ENCODE measurements at places on chromosomes 5 and 9.
A peak's percentile ranks its signal among the peaks of the same experiment; 100 is the strongest.

- DNase-seq, result no peak
Observed at GRCh38 chr9:131776473-131776872, 36.6 kb upstream of the RAPGEF1 start.

DNA sequence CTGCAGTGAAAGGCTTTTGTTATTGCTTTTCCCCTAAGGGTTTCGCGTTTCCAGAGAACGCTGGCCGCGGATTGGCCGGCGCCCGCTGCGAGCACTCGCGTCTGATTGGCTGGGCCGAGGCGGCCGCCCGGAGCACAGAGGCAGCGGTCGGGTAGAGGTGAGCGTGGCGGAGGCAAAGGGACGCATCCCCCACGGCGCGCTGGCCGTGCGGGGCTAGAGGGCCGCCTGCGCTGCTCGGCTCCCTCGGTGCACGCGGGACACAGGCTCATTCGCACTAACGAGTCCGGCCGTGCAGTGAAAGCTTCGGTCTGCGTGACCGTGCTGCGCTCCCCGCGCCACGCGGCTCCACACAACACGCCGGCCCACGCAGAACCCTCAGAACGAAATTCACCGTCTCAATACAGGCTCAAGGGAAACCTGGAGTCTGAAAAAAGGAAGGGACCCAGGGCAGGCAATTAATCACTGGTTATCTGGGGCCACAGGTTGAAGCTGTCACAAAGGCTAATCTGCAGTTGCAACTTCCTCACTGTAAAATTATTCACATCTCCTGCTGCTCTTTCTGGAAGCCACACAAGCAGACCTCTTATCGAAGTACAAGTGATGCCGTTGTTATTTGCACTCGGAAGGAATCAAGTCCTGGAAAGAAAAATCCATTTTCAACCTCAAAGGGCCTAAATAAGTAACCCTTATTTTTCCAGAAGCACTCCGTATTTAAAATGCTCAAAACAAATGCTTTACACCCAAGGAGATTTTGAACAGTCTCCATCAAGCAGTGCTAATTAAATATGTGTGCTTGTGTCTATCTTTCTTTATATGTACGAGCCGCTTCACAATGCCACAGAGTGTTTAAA is 94.6 kb downstream of the ZNF608 start:
- DNase-seq, result peak; percentile 76

DNA sequence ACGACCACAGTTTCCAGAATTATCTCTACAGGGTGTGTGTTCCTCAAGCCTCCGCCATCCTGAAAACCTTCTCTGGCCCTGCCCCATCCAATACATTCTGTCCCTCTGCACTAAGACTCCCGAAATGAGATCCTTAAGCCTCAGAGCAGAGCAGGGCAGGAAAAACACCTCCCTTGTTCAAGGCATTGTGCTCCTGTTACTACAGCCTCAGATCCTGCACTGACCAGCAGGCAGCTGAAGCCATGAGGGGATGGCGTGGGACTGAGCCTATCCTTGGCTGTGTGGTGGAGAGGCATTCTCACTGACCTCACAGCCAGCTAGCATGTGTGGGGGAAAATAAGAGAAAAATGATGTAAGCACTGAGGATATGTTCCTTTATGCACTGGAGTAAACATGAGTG is 106.7 kb upstream of the PHYKPL start:
- no peak for DNase-seq

DNA sequence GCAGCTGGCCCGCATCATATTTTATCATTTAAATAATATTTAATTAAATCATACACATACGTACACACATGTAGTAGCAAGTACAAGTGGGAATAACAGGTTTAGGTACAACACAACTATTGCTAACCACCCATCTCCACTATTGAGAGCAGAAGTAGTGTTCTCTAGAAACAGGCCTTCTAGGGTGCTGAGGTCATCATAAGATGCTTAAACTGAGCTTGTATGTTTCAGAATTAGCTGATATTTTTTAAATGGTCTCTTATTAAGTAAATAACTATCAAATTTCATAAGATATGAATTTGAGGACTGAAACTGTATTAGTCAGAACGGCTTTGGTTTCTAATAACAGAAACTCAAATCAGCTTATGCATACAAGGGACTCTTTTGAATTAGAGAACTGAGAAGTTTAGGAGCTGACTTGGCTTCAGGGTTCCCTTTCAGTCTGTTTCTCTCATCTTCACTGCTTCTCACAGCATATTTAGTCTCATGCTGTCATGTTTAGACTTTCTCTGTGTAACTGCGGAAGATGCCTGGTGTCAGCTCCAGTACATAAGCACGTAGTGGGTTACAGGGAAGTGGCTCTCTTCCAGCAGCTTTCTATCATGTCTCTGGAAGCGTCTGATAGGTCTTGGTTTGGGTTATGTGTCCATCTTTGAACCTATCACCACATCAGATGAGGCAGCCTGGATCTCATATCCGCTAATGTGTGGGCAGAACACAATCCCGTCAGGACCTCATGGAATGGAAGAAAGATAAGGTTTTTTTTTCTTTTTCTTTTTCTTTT is 25.0 kb upstream of the OCLN start:
- DNase-seq, result no peak

DNA sequence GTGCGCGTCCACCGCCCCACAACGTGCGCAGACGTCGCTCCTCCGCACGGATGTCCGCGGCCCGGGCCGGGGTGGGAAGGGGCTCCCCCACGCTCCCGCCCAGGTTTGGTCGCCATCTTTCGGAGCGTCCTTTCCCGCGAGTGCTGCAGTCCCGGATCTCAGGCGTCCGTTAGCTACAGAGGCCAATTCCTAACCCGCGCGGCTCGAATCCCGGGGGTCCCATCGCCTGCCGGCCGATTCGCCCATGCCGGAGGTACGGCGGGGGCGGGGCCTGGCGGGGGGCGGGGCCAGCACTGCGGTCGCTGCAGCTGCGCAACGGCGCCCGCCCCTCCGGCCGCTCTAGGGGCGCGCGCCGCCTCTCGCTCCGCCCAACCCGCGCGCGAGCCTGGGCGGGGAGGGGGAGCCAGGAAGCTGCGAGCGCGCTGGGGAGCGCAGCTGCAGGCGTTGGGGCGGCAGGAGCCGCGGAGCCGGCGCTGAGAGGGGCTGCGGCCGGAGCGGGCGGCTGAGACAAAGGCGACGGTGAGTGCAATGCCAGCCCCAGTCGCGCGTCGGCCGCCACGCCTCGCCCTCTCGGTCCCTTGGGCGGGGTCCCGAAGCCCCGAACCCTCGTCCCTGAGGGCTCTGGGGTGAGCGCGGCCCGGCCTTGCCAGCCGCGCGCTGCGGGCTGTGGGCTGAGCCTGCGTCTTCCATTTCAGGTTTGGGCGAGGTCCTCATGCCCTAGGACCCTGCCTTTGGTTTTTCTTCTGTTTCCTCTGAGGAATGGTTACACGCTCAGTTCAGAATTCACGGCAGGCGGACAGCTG is at the start of gene CDC42SE2:
Gene CDC42SE2 (plus strand): TSS at position 406 of the 803 bp plus-strand sequence. CDS start 95,441 bp downstream, outside the sequence.
- peak; percentile 79 for DNase-seq

GRCh38 chr5:170662966-170663365 is 120.6 kb upstream of the GABRP start:
- no peak for DNase-seq

- DNase-seq, result no peak
Observed at GRCh38 chr5:66859526-66859925, 263.3 kb downstream of the MAST4 start.

DNA sequence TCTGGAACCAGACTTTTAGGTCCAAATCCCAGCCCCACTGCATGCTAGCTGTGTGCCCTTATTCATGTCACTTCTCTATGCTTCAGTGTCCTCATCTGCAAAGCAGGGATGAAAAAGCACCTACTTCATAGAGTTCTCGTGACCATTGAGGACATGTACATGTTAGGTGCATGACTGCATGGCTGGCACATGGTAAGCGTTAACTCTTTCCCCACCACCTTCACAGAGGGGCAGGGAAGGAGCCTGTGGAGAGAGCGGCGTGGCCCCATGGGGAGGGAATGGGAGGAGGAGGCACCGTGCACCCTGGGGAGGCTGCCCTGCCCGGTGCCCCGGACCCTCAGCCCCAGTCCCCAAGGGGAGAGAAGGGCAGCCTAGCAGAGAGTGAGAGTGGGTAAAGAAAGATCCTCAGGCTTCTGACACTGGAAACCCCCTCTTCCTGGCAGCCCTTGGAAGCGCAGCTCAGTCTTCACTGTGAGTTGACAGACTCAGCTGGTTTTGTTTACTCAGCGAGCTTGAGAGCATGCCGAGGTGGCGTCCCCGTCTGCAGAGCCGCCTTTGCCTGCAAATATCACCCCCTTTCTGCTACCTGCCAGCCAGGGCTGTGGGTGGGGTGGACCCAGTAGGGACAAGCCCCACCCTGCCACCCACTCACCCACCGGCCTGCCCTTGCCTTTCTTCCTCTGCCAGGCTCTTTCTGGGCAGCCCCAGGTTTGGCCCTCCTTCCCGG is 10.6 kb upstream of the ANGPTL2 start:
- peak; percentile 30 for DNase-seq

DNA sequence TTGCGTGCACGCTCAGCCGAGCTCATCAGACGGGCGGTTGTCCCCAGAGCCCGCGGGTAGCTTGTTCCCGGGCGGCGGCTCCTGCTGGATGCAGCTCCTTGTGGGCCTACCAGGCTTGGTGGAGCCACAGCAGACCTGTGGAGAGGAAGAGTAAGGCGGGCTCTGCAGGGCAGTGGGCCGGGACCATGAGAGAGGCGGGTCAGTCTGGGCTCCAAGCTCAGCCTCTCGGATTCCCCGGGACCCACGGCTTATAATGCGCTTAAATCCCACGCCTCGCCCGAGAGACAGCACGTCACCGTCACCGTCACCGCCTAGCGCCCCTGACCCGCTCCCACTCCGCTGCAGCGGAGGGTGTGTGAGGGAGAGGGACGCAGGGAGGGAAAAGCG is 1.9 kb upstream of the ANKRD18A start:
- DNase-seq, result no peak

DNA sequence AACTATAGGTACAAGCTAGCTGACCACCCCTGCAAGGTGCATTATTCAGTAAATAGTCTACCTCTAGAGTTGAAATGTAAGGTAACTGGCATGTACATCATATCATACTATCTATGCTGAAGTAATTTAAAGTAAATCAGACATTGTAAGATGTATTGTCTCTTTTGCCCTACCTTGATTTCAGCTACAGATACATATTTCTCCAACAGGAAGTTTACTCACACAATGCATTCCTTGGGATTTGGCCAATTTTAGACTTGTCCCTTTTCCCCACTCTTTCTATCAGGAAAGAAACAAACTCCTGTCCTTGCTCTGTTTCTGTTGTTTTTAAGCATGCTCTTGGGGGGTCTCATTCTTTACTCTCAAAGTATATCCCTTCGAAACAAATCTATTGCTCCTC is 58.5 kb upstream of the TSLP start:
- no peak for DNase-seq

DNA sequence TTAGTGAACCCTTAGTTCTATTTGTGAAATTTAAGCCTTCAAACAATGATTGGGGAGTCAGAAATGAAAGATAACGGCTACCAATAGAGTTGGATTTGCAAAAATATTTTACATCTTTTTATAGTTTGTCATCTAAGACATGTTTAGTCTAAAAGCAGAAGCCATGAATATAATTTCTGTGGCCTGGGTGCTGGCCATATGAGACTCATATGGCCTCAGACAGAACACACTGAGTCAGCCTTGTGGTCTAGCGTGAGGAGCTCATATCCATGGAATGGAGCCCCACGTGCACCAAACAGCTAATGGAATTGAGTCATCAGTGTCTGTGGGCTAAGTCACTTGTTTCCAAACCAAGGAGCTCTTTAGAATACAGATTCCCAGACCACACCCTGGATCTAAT is 240.7 kb upstream of the NREP start:
- DNase-seq, result no peak

- no peak for DNase-seq
Observed at GRCh38 chr5:39186289-39186688, 33.1 kb downstream of the FYB1 start.

DNA sequence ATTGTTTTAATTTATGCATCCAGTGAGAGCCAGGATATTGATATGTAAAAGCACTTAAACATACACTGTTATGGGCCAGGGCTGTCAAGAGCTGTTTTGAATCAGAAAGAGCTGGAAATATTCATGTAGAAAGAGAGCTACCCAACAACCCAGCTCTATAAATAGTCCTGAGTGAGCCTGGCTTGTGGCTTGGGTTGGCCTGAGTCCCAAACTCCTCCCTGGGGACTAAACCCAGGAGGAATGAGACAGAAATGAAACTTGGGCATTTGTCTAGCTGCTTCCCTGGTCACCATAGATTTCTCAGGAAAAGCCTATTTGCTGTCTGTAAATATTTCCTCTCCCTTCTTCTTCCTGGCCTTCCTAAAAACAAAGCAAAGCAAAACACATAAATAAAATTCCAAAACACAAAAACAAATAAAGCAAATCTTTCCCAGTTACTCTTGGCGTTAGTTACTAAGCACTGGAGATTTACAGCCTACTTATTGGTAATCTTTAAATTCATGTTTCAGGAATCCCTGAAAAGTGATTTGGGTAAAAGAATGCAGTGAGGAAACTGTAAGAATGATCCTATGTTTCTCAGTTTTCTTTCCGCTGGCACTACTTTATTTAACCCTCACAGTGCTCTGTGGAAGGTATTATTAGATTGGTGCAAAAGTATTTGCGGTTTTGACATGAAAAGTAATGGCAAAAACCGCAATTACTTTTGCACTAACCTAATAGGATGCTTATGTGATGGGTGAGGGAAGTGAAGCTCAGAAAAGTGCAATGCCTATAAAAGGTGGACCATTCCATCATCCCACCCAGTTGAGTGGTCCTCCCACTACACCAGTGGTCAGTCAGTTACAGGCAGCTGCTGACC is 111.8 kb downstream of the CARTPT start:
- DNase-seq, result peak; percentile 74

DNA sequence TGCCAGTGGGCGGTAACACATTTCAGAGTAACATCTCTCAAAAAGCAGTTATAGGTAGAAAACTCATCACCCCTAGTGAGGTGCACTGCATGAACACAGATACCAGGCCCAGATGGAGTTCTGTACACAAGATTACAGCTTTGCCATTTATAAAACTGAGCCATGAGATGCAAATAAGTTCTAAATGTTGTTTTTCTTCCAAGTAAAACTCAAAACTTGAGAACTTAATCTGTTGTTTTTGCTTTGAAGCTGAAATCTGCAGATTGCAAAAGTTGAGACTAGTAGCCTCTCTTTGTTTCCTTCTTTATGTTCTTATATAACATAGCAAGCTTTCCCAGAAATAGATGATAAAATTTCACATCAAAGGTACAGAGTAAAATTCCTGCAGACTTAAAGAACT is 434.1 kb downstream of the PLK2 start:
- no peak for DNase-seq

DNA sequence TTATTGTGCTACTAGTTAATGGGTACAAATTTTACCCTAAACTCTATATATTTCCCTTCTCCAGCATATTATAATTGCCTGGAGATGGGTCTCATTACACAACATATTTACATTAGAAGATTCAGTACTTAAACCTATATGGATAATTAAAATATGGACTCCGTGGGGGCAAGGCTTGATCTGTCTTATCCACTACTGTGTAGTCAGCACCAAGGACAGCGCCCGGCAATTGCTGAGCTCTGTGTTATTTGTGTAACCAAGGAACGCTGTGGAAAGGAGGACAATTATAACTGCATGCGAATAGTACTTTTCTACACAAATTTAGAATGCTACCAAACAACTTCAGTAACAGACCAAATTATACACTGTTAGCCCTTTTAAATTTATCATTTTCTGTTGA is 77.7 kb downstream of the DNAH5 start:
- no peak for DNase-seq
